ENCODE measurements at places on chromosomes 2 and 18. TPM values are rescaled to one million over a fixed set of nuclear protein-coding genes. Genes with fewer than 3 reads are reported as not detected.
A peak's percentile ranks its signal among the peaks of the same experiment; 100 is the strongest.

The NRP2 gene
- total RNA-seq: 18.3 TPM

The CCDC102B gene
- total RNA-seq: 2.2 TPM

The KCNJ3 gene
- total RNA-seq: not detected

The GCG gene
- total RNA-seq: not detected

The CAPN14 gene
- total RNA-seq: not detected

The CD226 gene
- total RNA-seq: 0.69 TPM

The CRYGD gene
- total RNA-seq: not detected

The ABCA12 gene
- total RNA-seq: not detected

The CCBE1 gene
- 13.9 TPM for total RNA-seq

The ADRA2B gene
- not detected for total RNA-seq

The C2orf78 gene
- total RNA-seq: not detected

The PTPN2 gene
- total RNA-seq: 59.8 TPM

The COLEC11 gene
- total RNA-seq: 0.44 TPM

The NDUFAF7 gene
- 12.3 TPM for total RNA-seq

The ZSWIM2 gene
- total RNA-seq: not detected

DNA sequence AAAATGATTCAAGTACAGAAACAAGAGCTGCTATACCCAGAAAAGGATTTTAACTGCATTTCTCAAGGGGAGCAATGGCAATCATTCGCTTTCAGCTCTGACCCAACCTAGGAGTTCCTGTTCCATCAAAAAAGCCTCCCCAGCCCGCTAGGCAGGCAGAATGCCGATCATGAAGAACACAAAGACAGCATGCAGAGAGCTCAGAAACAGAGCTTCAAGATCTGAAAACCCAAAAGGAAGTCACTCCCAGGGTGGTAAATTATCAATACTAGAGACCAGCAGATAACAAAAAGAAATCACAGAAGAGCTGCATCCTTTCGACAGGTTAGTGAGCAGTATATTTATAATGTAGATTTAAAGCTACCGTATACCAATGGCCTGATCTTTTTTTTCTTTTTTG is 84.8 kb upstream of the CRIM1 start:
- DNase-seq: no peak

- peak; percentile 91 for DNase-seq
Measured at GRCh38 chr2:1685957-1686783, 58.1 kb downstream of the PXDN start.

GRCh38 chr2:151922845-151923666 is 94.8 kb upstream of the ARL5A start:
- DNase-seq: no peak

GRCh38 chr2:28025123-28025522 is 134.6 kb downstream of the BABAM2 start:
- no peak for DNase-seq

DNA sequence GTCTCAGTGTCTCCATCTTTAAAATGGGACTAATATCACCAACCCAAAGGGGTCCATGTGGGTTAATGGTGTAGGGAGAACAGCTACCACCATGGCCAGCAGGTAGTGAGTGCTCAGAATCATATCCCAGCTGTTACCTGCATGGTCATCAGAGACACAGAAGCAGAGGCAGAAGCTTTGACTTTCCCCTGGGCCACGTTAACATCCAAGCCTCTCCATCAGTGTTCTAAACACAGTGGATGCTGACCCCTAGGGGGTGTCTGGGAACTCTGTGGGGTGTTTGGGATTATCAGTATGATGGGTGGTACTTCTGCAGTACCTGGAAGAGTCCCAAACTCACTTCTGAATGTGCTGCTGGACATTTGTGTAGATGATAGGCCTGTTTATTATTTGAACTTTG is 93.6 kb downstream of the GYPC start:
- DNase-seq: no peak

DNA sequence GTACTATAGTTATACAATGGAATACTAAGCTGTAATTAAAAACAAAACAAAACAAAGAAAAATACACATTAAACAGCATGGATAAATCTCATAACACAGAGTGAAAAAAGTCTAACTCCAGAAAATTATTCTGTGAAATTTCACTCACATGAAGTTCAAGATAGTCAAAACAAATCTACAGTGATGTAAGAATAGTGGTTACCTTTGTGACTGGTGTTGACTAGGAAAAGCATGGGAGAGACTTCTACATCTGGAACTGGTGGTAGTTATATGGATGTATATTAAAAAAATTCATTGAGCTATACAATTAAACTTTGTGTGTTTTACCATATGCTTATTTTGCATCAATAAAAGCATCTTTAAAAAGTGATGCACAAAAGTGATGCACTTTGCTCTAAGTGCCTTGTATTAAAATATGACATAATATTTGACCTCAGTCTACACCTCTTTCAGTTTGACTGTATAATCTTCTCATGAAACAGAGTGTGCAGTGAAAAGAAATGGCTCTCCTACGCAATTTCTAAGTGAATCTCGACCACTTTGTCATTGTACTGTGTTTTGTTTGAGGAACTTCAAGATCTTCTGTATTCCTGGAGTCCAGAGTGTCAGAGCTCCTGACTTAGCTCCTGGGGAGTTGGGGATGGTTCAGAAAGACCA is 28.0 kb downstream of the STAT4 start:
- DNase-seq: no peak

DNA sequence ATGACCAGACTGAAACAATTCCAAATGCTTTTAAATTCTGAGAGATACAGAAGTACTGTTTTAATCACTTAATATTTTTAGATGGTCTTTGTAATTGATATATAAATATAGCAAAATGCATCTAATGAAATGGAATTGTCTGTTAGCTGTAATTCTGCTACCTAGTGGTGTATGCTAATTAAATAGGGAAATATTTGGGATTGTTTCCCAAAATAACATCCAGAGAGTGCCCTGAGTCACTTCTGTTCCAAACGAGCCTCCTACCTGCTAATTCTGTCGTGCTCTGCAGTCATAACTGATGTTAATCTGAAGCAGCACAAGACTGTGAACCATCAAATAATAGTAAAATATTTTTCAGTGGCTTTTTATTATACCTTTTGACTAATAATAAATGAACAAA is 71.4 kb upstream of the NOSTRIN start:
- no peak for DNase-seq

GRCh38 chr2:117718048-117718447 is 96.4 kb upstream of the DDX18 start:
- no peak for DNase-seq

DNA sequence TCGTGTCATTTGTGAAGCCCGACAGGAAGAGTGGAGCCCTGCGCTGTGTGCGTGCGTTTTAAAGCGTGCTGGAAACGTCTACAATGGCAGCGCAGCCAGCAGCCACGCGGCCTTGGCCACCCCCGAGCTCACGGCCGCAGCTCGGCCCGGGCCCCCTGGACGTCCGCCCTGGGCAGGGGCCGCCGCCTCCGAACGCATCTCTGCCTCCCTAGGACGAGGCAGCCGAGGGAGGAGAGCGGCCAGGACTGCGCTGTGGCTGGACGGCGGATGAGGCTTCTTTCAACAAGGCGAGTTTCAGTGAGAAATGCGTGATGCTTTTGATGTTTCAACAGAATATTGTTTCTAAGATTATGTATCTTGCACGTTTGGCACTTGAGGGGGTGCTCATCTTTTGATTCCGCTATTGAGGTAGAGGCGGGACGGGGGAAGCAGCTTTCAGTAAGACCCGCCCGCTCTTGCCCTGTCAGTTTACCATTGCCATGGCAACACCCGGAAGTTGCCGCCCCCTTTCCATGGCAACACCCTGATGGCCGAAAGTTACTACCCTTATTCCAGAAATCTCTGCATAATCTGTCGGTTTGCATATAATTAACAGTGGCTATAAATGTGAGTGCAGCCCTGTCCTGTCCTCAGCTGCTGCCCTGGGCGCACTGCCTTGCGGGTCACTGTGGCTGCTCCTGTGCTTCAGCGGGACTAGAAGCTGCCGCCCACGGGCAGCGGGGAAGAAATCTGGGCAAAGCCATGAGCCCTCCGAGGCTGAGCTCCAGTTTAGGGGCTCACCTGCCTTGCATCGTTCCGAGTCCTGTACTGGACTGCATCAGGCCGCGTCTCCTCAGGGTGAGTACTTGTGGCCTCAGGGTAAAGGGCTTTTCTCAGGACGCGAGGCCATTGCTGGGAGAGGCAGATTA is 38.6 kb downstream of the ADNP2 start:
- DNase-seq: peak; percentile 66

DNA sequence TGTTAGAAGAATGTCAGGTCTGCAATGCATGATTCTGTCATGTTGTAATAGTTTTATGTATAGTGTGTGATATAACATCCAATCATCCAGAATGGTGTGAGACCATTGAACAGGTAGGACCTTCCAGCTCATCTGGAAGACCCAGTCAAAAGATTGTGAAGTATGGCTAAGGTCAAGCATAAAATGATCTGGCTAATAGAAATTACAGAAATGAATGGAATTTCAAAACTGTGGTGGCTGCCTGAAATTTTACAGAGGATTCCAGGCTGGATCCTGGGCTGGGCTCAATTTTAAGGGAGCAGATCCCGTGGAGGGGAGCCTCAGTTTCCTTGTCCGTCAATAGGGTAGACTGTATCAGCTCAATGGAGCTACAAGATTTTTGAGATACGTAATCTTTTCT is 39.1 kb downstream of the ACKR3 start:
- no peak for DNase-seq

GRCh38 chr18:3126457-3127097 is 93.2 kb downstream of the MYOM1 start:
- no peak for DNase-seq

- DNase-seq: peak; percentile 55
Measured at GRCh38 chr18:67463829-67464228, 52.7 kb downstream of the DSEL start.

GRCh38 chr2:217289907-217290280 is 430.0 kb upstream of the TNP1 start:
- DNase-seq: peak; percentile 74

DNA sequence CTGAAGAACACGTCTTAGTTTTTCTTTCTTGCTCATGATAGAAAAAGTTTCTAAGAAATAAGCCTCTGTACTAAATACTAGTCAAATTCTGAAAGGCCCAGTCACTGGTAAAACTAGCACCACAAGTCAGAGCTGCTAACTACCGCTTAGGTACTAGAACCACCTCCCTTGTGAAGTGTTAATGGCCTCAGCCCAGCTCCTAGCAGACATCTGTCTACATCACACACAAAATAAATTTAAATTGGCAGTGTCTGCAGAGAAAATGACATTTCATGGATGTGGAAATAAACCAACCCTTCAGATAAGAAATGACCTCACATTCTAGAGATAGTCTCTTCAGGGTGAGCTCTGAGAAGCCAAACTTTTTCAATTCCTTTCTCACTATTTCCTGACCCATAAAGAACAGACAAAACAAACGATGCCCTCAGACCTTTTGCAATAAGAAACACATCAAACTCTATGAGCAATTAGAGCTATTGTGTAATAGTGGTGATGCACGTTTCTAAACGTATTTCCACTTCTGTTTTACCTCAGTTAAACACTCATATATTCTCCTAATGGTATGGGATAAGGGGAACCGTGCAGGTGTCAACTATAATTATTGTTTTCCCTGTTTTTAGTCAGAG is 70.3 kb upstream of the DSG1 start:
- no peak for DNase-seq

GRCh38 chr2:233439191-233439590 is 84.9 kb downstream of the DGKD start:
- peak; percentile 32 for DNase-seq

DNA sequence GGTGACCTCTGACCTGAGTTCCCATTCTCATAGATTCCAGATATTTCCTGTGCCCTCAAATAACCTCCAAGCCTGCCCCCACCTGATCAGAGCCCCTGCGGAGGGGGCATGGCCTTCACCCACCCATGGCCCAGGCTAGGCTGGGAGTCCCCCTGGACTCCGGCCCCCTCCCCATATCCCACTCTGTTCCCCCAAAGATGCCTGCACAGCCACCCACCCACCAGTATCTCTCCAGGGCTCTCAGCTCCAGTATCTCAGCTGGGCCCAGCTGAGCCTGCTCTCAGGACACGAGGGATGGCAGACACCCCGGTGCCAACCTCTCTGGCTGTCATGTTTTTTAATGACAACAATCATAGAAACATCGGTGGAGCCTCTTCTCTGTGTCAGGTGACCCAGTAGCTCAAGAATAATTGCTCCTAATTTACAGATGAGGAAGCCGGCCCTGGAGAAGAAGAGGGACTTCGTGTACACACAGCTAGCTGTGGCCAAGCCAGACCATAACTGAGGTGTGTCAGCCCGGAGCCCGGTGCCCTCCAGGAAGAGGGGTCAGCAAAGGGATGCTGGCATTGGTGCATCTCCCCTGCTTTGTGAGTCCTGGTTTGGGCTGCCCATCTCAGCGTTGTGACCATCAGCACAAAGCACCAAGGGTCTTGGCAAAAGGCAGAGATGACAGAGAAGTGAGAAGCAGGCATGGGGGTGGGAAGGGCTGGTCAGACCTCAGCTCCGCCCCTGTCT is 84.4 kb downstream of the SDC1 start:
- DNase-seq: no peak
